G401 (cell line): ENCODE measurements at places on chromosomes 7 and 10. TPM values are rescaled to one million over a fixed set of nuclear protein-coding genes. Genes with fewer than 3 reads are reported as not detected.

GRCh38 chr10:13068071-13068470 lies 31.9 kb upstream of the OPTN start:
- peak; percentile 7 for DNase-seq

GRCh38 chr10:34001087-34001580 lies 666.7 kb upstream of the NRP1 start:
- no peak for DNase-seq

DNA sequence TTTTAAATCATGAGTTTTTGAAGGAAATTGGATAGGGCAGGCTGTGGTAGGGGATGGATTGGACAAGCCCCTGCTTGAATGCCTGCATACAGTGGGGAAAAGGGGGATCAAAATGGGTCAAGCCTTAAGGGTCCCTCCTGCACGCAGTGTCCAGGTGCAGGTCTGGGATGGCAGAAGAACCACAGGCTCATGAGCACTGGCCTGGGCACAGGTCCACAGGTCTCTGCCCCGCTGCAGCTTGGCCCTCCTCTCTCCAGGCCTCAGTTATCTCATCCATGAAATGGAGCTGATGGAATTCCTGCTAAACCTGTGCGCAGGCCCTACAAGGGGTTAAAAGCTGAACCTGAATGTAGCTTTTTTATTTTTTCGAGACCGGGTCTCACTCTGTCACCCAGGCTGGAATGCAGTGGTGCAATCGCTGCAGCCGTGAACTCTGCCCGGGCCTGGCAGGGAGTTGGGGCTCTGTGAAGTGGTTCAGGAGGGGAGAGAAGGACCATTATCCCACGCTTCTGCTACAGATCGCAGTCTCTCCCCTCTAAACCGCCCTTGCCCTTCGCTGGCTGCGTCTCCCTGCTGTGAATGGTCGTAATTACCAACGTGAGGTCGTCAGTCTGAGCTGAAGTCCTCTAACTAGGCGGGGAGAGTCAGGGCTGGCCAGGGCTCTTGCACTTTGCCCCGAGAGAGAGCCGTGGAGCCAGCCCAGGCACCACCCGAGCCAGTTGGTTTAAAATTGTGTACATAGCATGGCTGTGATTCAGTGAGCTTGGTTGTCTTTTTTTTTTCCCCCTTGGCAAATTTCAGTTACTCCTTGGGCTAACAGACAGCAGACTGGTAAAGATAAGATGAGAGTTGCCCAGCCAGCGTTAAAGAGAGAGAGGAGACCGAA lies 77.5 kb upstream of the GTF2I start:
- no peak for DNase-seq

- DNase-seq, result no peak
These were observed 40.8 kb upstream of the TSPAN33 start for GRCh38 chr7:129103561-129104324.

- no peak for DNase-seq
These were observed 30.9 kb downstream of the LAMB1 start for GRCh38 chr7:107972075-107972482.

The STEAP4 gene
- not detected in 2 replicates for total RNA-seq

GRCh38 chr10:123526356-123527064 lies 139.6 kb upstream of the GPR26 start:
- no peak for DNase-seq
